ENCODE measurements at places on chromosomes 5 and 9.

GRCh38 chr9:25716220-25716872, 38.1 kb upstream of the TUSC1 start:
- no peak for DNase-seq

DNA sequence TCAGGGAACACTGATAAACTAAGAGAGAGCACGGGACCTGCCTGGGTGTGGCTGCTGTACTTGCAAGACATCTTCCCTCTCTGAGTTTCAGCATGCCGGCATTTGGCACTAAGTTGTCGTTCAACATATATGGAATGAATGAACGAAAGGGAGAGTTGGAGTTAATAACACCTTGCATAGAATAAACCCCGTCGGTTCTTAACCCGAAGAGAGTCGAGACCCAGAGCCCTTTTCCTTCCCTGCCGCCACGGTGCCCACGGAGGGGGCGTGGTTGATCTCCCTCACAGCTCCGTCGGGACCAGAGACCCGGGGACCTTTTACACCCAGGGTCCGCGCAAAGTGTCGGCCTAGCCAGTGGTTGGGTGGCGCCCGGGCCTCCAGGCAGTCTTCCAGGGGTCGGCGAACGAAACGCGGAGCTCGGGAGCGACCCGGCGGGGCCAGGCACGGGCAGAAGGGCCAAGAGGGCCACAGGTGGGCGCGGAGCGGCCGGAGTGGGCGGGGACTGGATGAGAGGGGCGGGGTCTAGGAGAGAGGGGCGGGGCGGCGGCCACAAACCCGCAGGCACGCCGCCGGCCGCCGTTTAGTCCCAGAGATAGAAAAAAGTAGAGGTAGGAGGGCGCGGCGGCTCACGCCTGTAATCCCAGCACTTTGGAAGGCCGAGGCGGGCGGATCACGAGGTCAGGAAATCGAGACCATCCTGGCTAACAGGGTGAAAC, 735 bp upstream of the RPL26L1 start:
- peak; percentile 68 for DNase-seq

DNA sequence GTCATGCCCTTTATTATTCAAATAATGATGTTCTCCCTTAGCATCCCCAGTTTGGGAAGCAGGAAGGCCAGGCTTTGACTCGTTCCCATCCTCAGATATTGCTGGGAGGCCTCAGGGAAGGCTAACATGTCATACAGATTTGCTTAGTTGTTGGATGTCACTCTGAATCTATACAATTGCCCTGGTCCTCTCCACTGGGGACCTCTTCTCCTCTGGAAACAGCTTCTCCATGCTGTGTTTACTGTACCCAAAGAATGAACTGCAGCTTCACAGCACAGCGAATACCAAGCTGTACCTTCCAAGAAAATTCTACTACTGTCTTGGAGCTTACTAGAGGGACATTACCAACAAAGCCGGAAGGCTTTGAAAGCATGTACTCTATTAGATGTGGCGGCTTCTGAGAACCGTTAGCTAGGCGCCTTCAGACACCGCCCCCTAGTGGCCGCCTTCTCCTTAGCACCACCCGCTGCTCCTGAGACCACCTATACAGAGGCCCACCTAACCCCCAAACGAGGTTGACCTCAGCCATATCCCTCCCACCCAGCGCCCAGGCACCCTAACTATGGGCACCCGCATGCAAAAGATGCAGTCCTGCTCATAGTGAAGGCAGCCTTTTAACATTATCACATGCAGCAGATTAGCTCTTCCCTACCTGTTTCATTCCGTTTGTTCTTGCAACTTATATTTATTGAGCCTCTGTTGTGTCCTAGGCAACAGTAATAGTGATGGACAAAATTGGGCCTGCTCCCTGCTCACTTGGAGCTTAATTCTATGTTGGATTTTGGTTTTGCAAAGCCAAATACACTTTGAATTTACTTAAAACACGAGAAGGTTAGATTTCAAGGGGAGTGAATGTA, 34.9 kb upstream of the FOXI1 start:
- DNase-seq, result no peak

DNA sequence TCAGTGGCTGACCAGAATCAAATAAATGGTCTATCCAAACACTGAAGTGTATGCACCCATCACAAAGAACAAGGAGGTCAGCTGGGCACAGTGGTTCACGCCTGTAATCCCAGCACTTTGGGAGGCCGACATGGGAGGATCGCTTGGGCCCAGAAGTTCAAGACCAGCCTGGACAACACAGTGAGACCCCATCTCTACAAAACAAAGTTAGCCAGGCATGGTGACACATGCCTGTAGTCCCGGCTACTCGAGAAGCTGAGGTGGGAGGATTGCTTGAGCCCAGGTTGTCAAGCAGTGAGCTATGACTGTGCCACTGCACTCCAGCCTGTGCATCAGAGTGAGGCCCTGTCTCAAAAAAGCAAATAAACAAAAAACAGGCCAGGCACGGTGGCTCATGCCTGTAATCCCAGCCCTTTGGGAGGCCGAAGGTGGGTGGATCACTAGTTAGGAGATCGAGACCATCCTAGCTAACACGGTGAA, 40.5 kb downstream of the SEMA4D start:
- DNase-seq, result no peak

DNA sequence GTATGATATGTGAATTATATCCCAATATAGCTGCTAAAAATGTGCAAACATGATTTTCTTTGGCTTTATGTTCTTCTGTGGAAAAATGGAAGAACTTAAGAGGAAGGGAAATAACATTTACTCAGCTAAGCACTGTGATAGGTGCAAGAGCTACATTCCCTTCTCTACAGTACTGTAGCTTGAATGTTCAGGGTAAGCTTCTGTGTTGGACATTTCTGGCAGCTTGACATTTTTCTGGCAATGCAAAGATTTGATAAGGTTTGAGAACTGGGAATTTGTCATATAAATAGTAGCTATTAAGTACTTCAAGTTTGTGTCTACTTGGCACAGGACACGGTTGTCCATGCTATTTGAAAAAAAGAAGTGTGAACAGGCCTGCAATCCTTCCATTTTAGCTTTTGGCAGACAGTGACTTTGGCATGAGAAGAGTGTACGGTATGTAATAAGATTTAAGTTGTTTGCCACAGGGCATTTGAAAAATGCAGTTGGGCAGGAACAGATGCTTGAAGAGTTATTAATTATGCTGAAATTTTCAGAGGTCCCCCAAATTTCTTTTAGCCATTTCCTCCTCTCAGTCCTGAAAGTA, 77.6 kb downstream of the KIF4B start:
- DNase-seq, result no peak

- no peak for DNase-seq
Observed at GRCh38 chr5:151912360-151912759, 12.3 kb downstream of the GLRA1 start.

DNA sequence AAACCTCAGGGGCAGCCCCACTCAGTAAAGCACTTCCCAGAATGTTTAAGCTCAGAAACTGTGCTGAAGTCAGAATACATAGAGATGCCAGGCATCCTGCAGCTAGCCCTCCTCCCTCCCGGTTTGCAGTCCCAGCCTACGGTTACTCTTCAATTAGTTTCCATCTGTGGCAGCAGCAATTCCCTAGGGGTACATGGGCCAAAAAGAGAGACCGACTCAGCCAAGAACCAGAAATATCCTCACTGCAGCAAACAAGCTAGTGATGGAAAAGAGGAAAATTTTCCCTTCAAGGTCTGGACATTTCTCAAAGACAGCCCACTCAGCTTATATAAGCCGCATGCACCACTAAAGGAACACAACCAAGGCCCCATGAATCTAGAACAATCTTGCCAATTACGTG, 89.1 kb upstream of the PPP2R2B start:
- no peak for DNase-seq

DNA sequence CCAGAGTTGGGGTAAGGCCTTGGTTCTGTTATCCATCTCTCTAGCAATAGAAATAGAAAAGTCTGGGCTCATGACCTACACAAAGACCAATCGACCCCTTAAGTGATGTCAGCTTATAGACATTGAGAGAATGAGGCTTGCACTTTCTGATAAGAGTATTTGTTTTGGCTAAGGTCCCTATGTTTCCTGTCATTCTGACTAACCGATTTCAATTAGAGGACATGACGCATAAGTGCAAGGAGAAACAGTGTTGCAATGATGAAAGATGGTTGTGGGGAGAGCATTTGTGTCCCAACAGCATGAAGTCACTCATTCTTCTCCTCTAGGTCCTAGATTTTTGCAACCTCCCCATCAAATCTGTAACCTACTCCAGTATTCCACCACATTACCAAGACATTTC, 255.1 kb downstream of the MAT2B start:
- no peak for DNase-seq

DNA sequence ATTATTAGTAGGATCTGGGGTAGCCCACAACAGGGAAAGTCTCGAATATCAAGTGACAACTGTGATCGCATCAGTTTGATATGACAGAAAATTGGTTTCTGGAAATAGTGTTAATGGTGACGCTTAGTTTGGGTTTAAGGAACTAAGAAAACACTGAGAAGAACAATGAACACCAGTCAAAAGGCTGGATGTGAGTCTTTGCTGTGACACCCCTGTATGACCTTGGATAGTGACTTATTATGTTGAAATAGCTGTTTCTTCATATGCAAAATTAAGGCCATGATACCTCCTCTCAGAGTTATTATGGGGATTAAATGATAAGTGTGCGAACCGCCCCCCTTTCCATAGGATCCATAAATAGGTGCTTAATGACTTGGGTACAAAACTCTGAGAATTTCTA, 926 bp downstream of the DNAJC25 start:
- DNase-seq, result no peak

DNA sequence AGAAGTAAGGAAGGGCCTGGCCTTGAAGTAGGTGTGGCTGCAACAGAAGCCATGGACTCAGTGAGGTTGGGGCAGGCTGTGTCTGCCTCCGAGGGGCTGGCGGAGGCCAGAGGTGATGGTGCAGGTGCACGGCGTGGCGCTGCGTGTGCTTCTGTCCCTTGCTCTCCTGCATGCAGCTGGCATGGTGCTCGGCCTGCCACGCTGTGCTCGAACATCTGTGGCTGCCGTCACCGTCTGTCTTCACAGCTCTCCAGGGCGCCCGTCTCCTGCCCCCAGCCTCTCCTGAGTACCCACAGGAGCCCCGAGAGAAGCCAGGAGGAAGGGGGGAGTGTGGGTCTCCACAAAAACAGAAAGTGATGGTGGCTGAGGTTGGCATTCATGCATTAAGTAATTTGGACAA, 193.7 kb downstream of the CACNA1B start:
- DNase-seq, result no peak

- DNase-seq, result no peak
Observed at GRCh38 chr5:88899096-88899737, 16.2 kb upstream of the MEF2C start.
